ENCODE measurements at places on chromosomes 6 and 20.

DNA sequence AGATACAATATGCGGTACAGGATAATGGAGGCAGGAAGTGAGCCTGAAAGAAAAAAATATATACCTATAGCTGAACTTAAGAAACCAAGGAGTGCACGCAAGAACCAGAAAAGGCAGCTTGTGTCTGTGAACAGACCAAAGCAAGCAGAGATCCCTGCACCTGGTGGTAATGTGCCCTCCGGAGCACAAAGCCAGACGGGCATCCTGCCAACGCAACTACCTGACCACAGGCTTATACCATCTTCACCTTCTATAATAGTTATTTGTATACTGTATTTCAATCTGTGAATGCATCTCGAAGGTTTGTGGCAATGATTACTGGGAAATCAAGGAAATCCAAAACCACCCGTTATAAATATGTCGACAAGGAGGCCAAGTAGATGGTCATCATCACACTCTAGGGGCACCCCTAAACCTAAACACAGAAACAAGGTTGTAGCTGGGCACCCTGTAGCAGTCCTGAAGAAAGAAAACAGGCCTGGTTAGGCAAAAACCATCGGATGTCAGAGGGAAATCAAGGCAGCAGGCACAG lies 801 bp downstream of the FBXL4 start:
- DNase-seq: no peak

DNA sequence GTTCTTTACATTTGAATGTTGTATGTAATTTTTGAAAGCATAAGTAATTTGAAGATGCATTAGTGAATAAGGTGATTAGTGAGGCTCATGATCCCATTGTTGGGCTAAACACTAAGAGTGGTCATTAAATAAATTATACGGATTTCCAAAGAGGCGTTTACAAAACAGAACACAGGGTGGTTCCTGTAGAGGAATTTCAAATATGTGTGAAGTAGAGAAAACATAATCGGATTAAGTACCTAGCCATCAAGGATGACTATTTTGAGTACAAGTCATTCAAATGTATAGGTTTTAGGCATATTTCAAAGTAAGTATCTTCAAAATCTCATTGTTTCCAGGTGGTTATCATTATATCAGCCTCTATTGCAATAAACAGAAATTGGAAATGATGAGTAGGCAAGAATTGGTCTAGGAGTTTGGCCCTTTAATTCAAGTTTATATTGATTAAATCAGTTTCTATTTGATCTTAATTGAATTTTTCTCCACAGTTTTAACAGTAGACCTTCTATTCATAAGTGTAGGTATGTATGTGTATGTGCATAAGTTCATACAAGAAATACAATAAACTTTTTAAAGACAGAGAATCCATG lies 94.8 kb downstream of the MYLK4 start:
- no peak for DNase-seq

DNA sequence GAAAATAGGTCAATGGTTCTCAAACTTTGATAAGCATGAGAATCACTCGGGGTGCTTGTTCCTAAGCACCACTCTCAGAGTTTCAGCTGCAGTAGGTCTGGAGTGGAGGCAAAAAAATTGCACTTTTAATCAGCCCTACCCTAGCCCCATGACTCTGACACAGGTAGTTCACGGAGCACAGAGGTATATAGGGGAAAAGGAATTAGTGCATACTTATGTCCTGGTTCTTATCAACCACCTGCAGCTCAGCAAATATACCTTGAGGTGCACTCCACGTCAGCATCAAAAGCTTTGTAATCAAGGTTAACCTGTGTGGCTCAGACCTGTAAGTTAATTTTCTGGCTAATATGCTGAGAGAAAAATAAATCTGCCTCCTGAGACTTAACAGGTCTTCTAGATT lies 138.8 kb upstream of the HMGN3 start:
- DNase-seq: no peak

GRCh38 chr6:100078509-100078908 lies 84.5 kb upstream of the MCHR2 start:
- no peak for DNase-seq

DNA sequence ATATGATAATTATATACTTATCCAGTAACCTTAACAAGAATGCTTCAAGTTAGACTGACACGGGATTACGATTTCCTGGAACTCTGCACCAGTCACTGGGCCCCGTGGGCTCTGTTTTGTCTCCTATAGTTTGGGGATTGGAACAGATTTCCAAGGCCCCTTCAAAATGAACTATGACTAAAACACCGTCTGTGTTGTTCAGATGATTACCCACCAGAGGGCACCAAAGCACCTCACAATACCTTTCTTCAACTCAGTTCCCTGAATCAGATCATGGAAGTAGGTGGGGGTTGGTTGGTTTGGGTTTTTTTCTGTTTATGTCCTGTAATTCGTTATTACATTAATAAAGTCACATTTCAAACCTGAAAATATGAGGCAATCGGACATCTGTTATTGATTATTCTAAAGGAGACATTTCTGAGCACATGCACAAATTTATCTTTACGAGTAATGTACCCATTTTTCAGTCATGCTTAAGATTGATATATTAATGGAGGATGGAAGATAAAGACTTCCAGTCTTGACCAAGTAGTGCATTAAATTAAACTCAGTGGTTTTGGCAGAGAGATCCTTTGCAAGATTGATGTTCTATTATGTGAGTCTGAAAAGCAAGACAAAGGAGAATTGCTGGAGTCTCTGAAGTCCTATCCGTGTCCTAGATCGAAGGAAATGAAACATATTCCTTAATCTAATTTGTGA lies 112.0 kb upstream of the COL21A1 start:
- DNase-seq: no peak
